ENCODE measurements at places on chromosomes 11 and 22. TPM values are rescaled to one million over a fixed set of nuclear protein-coding genes. Genes with fewer than 3 reads are reported as not detected.
A peak's percentile ranks its signal among the peaks of the same experiment; 100 is the strongest.

Gene RELA
- total RNA-seq, result 59.2 TPM

Gene CEP57
- 43.2 TPM for total RNA-seq

Gene GNB1L
- 14.0 TPM for total RNA-seq

DNA sequence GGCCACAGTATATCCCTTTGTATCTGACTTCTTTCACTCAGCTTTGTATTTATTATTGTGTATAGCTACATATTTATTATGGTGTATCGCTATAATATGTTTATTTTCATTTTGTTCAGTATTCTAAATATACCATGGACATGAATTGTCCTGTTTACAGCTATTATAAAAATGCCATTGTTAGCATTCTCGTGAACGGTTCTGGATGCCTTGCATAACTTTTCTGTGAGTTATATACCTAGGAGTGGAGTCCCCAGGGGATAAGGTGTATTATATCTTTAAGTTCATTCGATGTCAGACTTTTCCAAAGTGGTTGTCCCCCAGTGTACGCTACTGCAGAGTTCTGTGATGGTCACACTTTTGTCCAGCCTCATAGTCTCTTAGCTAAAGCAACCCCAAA lies 301.7 kb downstream of the TMEM135 start:
- no peaks in the 10 kb centered on the region for H3K27me3 ChIP-seq
- no peak overlapping the region for H3K4me3 ChIP-seq
- no peak overlapping the region for H3K27ac ChIP-seq
- H3K4me1 ChIP-seq, result no peaks in the 10 kb centered on the region
- DNase-seq, result no peak
- no peaks in the 10 kb centered on the region for H3K36me3 ChIP-seq

DNA sequence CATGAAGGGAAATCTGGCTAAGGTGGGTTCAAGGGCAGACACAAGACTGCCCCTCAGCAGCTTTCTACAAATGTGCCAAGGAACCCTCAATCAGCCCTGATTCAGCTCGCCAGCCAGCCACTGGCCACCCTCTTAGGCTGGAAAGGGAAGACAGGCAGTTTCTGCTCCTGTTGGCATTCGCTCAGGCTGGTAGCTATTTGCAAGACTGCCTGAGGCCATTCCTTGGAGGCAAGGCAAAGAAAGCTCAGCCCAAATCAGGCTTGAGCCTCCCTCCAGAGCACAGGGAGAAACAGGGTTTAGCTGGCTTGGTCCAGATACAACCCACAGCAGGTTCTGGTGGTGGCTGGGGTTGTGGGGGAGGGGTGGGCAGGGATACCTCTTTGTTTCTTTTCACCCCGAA lies 19.2 kb downstream of the TP53I11 start:
- no peaks in the 10 kb centered on the region for H3K27me3 ChIP-seq
- no peak overlapping the region for H3K27ac ChIP-seq
- H3K4me1 ChIP-seq, result no peaks in the 10 kb centered on the region
- H3K36me3 ChIP-seq, result no peaks in the 10 kb centered on the region
- no peak overlapping the region for H3K4me3 ChIP-seq

GRCh38 chr11:79030448-79030847 lies 410.4 kb downstream of the TENM4 start:
- H3K36me3 ChIP-seq, result no peaks in the 10 kb centered on the region
- peaks cover 11% of the 10 kb centered on the region for H3K4me1 ChIP-seq
- no peaks in the 10 kb centered on the region for H3K27me3 ChIP-seq
- H3K27ac ChIP-seq, result no peak overlapping the region
- no peak overlapping the region for H3K4me3 ChIP-seq

GRCh38 chr11:79066456-79067351 lies 374.1 kb downstream of the TENM4 start:
- H3K27me3 ChIP-seq, result no peaks in the 10 kb centered on the region
- no peak overlapping the region for H3K4me3 ChIP-seq
- no peaks in the 10 kb centered on the region for H3K36me3 ChIP-seq
- H3K27ac ChIP-seq, result no peak overlapping the region
- no peaks in the 10 kb centered on the region for H3K4me1 ChIP-seq
- no peak for DNase-seq

DNA sequence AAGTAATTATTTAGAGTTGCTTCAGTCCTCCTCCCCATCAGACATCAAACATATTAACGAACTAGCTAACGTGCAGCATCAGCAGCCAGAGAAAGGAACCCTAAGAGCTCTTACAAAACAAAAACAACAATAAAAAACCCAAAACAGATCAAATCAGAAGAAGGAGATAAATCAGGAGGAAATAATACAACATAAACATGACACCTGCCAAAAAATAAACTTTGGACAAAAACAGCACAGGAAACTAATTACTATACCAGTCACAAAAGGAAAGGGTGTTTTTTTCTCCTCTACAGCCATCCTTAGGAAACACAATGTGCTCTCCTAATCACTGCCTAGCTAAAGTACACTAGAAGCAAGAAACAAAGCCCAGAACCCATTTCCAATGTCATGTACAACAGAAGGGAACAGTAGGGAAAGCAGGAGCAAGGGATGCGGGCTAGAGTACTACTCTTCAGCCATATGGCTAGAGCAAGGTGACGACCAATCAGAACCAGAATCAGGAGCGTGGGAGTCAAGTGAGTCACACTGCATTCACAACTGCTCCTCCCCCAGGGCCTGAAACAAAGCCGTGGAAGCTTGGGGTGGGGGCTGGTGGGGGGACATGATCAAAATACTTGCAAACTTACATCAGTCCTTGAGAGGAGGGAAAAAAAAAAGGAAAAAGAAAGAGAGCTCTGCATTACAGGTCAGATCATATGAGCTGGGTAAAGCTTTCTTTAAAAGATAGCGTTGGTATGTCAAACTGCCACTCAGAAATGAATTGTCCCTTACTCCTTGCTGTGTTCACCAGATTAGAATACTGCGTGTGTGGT lies 60.4 kb downstream of the LARGE2 start:
- DNase-seq, result no peak
- no peak overlapping the region for H3K4me3 ChIP-seq
- no peaks in the 10 kb centered on the region for H3K27me3 ChIP-seq
- no peak overlapping the region for H3K27ac ChIP-seq
- H3K4me1 ChIP-seq, result peaks cover 13% of the 10 kb centered on the region

DNA sequence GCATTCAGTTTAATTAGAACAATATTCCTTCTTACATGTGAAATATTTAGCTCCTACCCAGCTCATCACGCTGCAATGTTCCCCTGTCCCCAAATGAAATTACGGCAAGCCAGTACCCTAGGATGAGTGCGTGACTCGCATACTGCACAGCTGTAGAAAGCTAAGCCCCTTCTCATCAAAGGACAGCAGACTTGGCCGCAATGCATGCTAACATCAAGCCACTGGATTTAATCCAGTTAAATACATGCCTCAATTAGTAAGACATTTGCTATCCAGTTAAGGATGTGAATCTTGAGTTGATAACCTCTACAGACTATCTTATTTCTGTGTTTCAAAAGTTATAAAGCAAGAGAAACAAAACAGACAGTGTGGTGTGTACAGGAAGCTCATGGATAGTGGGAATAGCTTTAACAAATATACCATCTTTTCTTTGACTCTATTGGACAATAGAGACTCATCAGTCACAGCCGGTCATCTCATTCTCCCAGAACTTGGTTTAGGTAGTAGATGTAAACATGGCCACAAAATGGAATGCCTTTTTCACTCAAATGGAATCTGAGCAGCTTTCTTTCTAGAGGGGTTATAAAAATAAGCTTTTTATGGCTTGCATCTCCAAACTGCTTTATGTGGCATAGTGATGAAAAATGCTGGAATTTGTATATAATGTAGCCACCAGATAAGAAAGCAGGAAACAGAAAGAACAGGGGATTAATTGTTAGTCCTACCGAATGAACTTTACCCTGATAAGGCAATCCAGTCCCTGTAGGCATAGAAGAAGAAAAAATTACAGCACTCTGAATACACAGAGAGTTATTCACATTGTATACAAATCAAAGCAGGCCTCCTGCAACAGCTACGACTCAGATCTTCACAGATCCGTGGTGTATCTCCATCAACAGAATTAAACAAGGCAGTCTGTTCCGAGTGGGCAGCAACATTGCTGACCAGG lies 224.1 kb downstream of the CADM1 start:
- no peak overlapping the region for H3K27ac ChIP-seq
- no peaks in the 10 kb centered on the region for H3K27me3 ChIP-seq
- no peak for DNase-seq
- no peaks in the 10 kb centered on the region for H3K4me1 ChIP-seq
- H3K4me3 ChIP-seq, result no peak overlapping the region
- H3K36me3 ChIP-seq, result no peaks in the 10 kb centered on the region

- no peaks in the 10 kb centered on the region for H3K4me1 ChIP-seq
- H3K4me3 ChIP-seq, result no peak overlapping the region
- no peak for DNase-seq
- no peaks in the 10 kb centered on the region for H3K36me3 ChIP-seq
These were observed 9.6 kb downstream of the ADM start for GRCh38 chr11:10314199-10315072.

DNA sequence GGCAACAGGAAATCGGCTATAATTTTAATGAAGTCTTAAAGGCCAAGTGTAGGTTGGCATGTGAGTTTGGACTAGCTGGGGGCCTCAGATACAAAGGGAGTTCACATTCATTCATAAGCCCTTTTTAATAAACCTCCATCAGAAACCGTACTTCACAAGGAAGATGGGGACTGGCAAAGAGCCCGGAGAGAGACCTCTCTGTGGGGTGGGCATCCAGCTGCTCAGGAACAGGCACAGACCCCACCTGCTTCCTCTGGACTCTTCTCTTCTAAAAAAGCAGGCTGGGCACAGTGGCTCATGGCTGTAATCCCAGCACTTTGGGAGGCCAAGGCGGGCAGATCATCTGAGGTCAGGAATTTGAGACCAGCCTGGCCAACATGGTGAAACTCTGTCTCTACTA lies 3.9 kb upstream of the ARFGAP3 start:
- H3K4me1 ChIP-seq, result peaks cover 12% of the 10 kb centered on the region
- no peaks in the 10 kb centered on the region for H3K36me3 ChIP-seq
- no peak for DNase-seq
- H3K27me3 ChIP-seq, result no peaks in the 10 kb centered on the region
- H3K27ac ChIP-seq, result no peak overlapping the region
- no peak overlapping the region for H3K4me3 ChIP-seq

GRCh38 chr11:61142424-61142823 lies 18.8 kb downstream of the VPS37C start:
- H3K4me1 ChIP-seq, result peaks cover 39% of the 10 kb centered on the region
- no peak for DNase-seq
- no peaks in the 10 kb centered on the region for H3K27me3 ChIP-seq
- H3K4me3 ChIP-seq, result no peak overlapping the region
- no peaks in the 10 kb centered on the region for H3K36me3 ChIP-seq

DNA sequence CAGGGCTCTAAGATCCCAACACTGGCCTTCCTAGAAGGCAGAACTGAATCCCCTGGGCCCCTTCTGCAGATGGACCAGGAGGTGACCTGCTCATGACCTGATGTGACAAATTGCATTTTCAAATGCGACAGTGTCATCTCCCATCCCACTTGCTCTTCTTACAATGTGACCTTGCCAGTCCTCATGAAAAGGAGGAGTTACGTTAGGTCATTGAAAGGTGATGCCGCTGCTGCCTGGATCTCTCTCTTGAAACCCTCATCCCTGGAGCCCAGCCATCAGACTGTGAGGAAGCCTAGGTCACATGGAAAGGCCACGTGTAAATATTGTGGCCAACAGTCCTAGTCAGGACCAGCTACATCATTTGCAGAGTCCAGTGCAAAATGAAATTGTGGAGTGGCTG lies 5.7 kb upstream of the C1QTNF4 start:
- H3K4me1 ChIP-seq, result no peaks in the 10 kb centered on the region
- no peak overlapping the region for H3K4me3 ChIP-seq
- no peak overlapping the region for H3K27ac ChIP-seq
- no peaks in the 10 kb centered on the region for H3K36me3 ChIP-seq

GRCh38 chr11:8241373-8242117 lies 22.1 kb downstream of the LMO1 start:
- H3K27me3 ChIP-seq, result no peaks in the 10 kb centered on the region
- H3K36me3 ChIP-seq, result no peaks in the 10 kb centered on the region
- H3K4me3 ChIP-seq, result no peak overlapping the region

DNA sequence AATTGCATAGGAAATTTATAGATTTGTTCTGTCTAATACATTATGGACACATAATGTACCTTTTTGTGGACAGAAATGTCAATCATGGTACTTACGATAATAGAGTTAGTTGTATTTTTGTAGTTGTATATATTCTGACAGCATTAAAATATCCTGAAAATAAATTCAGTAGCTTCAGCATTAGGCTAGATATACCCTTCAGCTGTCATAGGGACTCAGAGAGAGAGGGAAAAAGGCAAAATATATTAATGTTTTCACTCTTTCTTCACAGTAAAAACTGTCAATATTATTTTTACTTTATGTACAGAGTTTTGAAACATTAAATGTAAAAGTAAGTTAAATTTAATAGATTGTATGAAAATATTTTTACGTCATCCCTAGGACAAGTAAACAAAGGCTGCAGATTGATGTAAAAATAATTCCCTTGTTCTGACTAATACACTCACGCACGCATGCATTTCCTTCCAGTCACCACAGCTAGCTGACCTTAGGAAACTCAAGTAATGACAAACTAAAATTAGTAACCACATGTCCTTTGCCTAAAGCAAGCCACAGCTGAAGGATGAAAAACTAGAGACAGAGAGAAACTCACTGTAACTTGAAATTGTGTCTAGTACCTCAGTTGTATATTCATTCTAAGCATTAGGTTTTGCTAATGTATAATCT lies 104.7 kb upstream of the CARD18 start:
- H3K27ac ChIP-seq, result no peak overlapping the region
- H3K4me1 ChIP-seq, result no peaks in the 10 kb centered on the region
- no peak for DNase-seq
- no peak overlapping the region for H3K4me3 ChIP-seq

DNA sequence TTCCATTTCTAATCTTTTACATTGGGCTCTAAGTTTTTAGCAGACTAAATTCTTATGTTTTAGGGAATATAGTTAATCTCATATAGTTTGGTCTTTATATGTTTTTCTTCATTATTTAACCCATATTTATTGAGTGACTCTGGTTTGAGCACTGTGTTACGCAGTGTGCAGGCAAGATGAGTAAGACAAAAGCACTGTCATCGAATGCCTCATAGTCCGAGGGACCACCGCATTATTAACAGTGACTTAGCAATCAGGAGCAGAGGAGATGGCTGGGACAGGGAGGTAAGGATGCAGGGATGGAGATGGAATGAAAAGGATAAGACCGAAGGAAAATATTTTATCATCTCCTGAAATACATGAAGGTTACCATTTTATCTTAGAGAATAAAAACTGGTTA lies 65.2 kb upstream of the CTSC start:
- H3K27me3 ChIP-seq, result no peaks in the 10 kb centered on the region
- peaks cover 27% of the 10 kb centered on the region for H3K4me1 ChIP-seq
- no peak overlapping the region for H3K27ac ChIP-seq
- H3K36me3 ChIP-seq, result no peaks in the 10 kb centered on the region
- no peak overlapping the region for H3K4me3 ChIP-seq

- DNase-seq, result no peak
- H3K27me3 ChIP-seq, result no peaks in the 10 kb centered on the region
- peak overlapping the region; percentile 60 for H3K27ac ChIP-seq
- peak overlapping the region; percentile 41 for H3K4me3 ChIP-seq
- H3K36me3 ChIP-seq, result no peaks in the 10 kb centered on the region
These were observed 90.6 kb downstream of the RPS6KA4 start for GRCh38 chr11:64449381-64450167.

GRCh38 chr11:37282367-37282766 lies 684.3 kb upstream of the RAG2 start:
- no peaks in the 10 kb centered on the region for H3K36me3 ChIP-seq
- no peaks in the 10 kb centered on the region for H3K27me3 ChIP-seq
- H3K4me1 ChIP-seq, result no peaks in the 10 kb centered on the region
- H3K27ac ChIP-seq, result no peak overlapping the region

Data from vagina (tissue), 2 donors.